ENCODE measurements at places on chromosomes 5 and 9.

- DNase-seq: no peak
Observed at GRCh38 chr9:95447660-95448420, 68.9 kb downstream of the PTCH1 start.

- DNase-seq: peak; percentile 32
Observed at GRCh38 chr5:10091701-10092100, 158.0 kb downstream of the ATPSCKMT start.

DNA sequence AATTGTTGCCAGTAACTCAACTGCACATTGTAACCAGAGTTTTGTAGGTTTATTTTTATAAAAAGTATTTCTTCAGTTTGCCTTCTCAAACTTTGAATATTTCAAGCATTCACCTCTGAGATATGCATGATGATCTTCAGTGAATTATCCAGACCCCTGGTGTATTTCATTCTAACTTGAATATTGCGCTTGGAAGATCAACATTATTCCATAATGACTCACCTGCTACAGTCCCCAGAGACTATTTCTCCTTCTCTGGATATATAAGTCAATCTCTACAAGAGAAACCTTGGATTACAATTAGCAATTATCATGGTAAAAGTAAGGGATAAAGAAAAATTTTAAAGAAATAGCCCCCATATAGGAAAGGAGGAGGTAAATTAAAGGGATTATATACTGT lies 1041.0 kb downstream of the TLE1 start:
- peak; percentile 15 for DNase-seq

GRCh38 chr9:121141706-121142105 lies 60.0 kb downstream of the RAB14 start:
- no peak for DNase-seq

- no peak for DNase-seq
Observed at GRCh38 chr9:127124111-127124531, 1.7 kb upstream of the ANGPTL2 start.

GRCh38 chr5:130278136-130278535 lies 373.9 kb downstream of the CHSY3 start:
- DNase-seq: no peak

DNA sequence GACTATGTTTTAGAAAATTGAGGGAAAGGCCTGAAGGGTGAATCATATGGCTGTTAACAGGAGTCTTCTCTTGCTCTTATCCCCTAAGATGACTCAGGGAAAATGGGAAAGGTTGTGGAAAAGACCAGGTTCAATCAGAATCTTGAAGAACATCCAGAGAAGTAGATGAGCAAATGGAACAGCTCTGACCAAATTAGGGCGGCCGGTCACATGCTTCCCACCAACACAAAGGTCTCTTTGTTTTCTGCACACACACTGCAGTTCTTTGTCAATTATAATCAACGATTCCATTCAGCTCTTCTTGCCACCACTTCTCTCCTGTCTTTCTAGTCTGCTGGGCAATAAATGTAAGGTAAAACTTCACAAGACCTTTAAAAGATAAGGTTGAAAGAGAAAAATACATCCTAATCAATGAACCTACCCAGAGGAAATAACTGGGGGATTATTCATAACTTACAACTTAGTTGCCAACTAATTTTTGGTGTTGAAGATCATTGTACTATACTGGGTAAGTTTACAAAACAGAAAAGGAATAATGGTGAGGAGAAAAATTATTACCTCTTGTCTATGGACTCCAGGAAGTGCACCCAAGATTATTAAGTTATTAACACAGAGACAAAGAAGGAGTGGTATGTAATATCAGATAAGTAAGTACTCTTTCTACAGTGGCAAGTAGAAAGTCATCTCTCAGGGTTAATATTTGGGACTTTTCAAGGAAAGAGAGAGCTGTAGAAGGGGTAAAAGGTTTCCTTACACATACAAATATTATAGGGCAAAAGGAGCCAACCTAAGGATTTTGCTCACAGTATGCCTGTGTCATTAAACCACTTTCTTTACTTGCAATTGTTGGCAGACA lies 441.9 kb upstream of the PIK3R1 start:
- DNase-seq: peak; percentile 94

GRCh38 chr5:134509308-134510040 lies 16.0 kb upstream of the JADE2 start:
- peak; percentile 82 for DNase-seq

DNA sequence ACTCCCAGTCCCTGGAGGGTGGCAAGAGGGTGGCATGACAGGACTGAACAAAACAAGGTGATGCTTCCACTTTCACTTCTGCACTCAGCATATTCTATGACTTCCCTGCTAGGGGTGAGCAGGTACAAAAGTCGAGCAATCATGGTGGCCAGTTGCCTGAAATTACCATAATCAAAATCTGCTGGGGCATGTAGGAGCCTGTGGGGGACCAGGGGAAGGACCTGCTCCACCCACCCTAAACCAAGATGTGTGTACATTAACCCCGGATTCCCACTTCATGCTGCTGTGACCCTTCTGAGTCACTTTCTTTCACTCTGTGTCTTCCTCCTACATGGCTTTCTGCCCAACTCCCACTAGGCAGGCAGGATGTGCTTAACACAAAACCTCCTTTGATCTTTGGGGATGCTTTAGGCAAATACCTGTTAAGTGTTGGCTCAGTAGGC lies 73.3 kb upstream of the PHF24 start:
- no peak for DNase-seq

- no peak for DNase-seq
Observed at GRCh38 chr9:87527211-87527916, 29.7 kb downstream of the DAPK1 start.

DNA sequence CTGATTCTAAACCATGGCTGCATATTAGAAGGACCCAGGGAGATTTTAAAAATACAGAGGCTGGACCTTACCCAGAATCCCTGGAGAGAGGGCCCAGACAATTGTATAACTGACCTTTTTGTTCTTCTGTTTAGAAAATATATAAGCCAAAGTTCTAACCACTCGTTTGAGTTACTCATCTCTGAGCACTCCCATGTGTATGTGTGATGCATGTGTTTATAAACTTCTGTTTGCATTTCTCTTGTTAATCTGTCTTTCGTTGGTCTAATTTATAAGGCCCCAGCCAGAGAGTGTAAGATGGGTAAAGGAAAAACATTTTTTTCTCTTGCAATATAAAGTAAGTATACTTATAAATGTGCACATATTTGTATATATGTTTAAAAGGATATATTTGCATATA lies 443.9 kb downstream of the ZNF608 start:
- DNase-seq: no peak

- DNase-seq: no peak
Observed at GRCh38 chr9:123358181-123358905, 2.3 kb downstream of the CRB2 start.

DNA sequence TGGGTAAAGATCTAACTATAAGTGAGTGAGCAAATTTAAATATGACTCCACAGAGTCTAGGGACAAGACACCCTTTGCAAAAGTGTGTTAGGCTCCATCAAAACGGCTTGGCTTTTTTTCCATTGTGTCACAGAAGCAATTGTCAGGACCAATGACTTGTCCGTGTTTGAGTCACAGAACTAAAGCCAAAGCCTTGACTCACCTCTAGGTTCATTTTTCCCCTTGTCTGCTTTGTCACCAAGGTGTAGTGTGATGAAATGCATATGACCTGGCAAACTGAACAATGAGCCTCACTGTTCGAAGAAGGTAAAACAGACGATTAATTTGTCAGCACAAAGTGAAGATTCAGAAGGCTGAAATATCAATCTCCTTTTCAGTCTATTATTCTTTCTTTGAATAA lies 331.0 kb downstream of the GLIS3 start:
- peak; percentile 72 for DNase-seq

GRCh38 chr5:150946351-150946905 lies 41.6 kb upstream of the ZNF300 start:
- no peak for DNase-seq

DNA sequence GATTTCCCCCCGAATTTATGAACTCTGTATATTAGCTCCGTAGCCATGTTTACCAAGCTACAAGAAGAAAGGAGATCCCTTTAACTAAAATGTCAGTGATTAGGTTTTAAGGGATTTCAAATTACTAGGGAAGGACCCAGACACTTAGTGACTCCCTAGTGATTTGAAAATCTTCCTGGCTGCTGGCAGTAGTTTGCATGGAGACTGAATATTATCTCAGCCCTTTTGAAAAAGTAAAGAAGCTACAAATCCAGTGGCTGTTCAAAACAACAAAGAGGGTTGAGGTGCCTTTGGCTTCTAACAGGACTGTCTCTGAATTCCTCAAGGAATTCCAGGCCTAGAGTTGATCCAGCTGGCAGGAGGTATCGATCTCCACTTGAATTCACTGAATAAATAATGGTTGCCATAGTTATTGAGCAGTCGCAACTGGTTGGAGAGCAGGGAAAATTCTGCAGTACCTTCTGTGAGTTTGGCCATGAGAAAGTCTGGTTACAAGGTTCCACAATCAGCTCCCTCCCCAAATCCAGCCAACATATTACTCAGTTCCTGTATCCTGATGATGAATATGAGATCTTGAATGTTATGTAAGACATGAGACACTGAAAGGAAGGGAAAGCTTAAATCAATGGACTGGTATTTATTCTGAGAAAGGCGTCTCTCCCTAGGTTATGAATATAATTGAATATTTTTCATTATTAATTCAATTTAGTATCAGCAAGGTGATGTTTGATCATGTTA lies 37.7 kb downstream of the NR4A3 start:
- DNase-seq: peak; percentile 65

DNA sequence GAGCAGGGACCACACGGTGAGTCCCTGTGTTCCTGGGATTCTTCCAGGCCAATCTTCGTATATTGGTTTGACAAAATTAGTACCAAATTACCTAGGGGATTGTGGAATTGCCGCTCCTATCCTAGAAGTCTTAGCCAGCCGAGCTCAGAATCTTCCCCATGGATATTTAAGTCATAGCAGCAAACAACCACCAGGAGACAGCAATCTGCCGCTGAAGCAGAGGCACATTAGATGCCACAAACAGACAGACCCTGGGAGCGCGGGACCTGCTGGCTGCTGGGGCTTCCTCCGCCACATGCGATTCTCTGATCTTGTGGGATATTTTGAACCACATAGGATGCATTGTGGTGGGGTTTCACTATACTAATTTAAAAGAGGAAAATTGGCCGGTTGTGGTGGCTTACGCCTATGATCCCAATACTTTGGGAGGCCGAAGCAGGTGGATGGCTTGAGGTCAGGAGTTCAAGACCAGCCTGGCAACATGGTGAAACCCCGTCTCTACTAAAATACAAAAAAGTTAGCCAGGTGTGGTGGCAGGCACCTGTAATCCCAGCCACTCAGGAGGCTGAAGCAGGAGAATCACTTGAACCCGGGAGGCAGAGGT lies 31.7 kb upstream of the ZBTB43 start:
- peak; percentile 45 for DNase-seq

- DNase-seq: peak; percentile 42
Observed at GRCh38 chr9:108168236-108168850, 678.8 kb upstream of the KLF4 start.

DNA sequence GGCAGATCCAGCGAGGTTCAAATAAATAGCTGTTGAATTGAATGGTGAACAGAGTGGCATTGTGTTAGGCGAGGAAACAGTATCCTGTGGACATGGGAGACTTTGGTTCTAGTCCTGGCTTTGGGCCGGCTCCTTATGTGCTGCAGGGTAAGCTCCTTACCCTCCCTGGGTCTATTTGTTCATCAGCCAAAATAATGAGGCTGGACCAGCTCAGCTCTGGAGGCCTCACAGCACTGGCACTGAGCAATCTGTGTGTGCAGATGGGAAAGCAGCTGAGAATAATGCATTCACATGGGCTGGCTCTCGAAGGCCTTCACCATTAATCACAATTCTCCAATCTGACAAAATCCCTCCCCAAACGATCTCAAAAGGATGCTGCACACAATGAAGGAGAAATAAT lies 81.9 kb downstream of the APBA1 start:
- DNase-seq: no peak

GRCh38 chr9:125745018-125745417 lies 2.2 kb upstream of the PBX3 start:
- no peak for DNase-seq

DNA sequence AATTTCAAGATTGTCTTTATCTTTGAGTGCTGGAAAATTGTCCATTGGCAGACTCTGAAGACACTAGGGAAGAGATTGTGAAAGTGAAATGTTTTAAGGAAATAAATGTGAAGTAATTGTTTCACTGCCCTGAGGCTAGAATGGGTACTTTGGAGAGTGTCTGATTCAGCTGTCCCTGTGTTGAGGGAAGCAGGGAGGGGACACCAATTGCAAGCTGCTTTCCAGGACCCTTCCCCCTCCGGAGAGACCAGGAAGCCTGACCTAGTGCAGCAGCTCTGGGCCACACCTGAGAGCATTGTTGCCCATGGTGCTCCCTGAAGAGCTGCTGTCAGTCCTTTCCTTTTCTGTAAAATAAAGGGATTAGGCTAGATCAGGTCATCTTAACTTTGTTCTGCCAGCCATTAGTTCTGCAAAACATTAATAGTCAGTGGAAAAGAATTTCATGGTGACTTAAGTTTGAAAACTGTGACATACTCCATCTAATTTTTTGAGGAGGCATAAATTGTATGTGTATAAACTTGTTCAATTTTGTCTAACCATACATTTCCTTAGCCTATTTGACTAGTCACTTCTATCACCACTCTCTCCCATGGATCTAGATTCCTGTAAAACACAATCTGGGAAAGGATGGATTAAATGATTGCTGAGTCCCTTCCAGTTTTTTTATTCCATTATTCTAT lies 18.8 kb downstream of the MAP1B start:
- DNase-seq: no peak

- DNase-seq: no peak
Observed at GRCh38 chr5:83219495-83219894, 142.1 kb downstream of the XRCC4 start.

- DNase-seq: no peak
Observed at GRCh38 chr9:116345393-116345792, 191.8 kb downstream of the PAPPA start.

GRCh38 chr5:53151713-53152458 lies 42.3 kb upstream of the MOCS2 start:
- peak; percentile 75 for DNase-seq

GRCh38 chr5:150211156-150212030 lies 21.5 kb downstream of the SLC6A7 start:
- DNase-seq: no peak

DNA sequence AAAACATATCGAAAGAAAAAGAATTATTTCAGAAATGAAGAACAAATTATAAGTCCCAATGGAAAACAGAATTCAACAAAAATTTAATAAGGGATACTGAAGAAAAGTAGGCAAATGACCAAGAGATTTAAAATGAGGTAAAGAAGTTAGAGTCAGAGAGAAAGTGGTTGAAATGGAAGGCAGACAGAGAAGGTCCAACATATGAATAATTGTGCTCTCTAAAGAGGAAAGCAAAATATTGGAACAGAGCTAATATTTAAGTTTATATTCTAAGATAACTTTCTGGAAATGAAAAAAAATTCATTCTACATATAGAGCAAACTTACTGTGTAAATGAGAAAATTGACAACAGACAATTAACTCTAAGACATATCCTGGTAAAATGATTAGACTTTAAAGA lies 94.1 kb downstream of the PTCH1 start:
- no peak for DNase-seq

DNA sequence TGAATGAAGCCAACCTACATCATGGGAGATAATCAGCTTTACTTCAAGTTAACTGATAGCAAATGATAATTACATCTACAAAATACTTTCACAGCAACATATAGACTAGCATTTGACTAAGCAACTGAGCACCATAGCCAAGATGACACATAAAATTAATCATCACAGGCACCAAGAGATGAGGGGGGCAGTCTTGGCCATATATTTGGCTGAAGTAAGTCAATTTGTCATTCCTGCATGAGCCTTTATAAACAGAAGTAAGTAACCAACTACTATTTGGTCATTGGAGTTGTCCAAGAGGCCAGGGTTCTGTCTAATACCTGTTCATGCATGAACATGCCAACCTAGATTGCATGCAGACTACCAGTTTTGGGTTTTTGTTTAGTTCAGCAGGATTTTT lies 53.6 kb downstream of the PDCD1LG2 start:
- DNase-seq: peak; percentile 56

GRCh38 chr5:161332343-161332742 lies 214.2 kb downstream of the GABRB2 start:
- no peak for DNase-seq

Measured in HT1080 (cell line).